ENCODE measurements at places on chromosomes 7 and 10. TPM values are rescaled to one million over a fixed set of nuclear protein-coding genes. Genes with fewer than 3 reads are reported as not detected.

Gene TDRD1
- 0.35 TPM for total RNA-seq

Gene ZNF727
- not detected for total RNA-seq

Gene PDK4
- total RNA-seq, result not detected

Gene ZSCAN25
- total RNA-seq, result 27.7 TPM

Gene HOXA6
- total RNA-seq, result not detected

Gene FAM25C
- not detected for total RNA-seq

- no peaks in the 10 kb centered on the region for H3K27me3 ChIP-seq
- no peaks in the 10 kb centered on the region for H3K4me1 ChIP-seq
- no peak for DNase-seq
- H3K36me3 ChIP-seq, result no peaks in the 10 kb centered on the region
- no peak overlapping the region for H3K27ac ChIP-seq
- H3K4me3 ChIP-seq, result no peak overlapping the region
Measured at GRCh38 chr7:19491821-19492452, 216.9 kb downstream of the POLR1F start.

GRCh38 chr10:62582804-62583208 lies 208.6 kb downstream of the ZNF365 start:
- no peaks in the 10 kb centered on the region for H3K4me1 ChIP-seq
- H3K27ac ChIP-seq, result no peak overlapping the region
- H3K4me3 ChIP-seq, result no peak overlapping the region
- H3K27me3 ChIP-seq, result peaks cover 10% of the 10 kb centered on the region

- peaks cover 14% of the 10 kb centered on the region for H3K4me1 ChIP-seq
- H3K4me3 ChIP-seq, result peak overlapping the region; percentile 52
- H3K27ac ChIP-seq, result no peak overlapping the region
- peaks cover 29% of the 10 kb centered on the region for H3K27me3 ChIP-seq
Measured at GRCh38 chr7:151276666-151277590, 28.4 kb upstream of the SMARCD3 start.

DNA sequence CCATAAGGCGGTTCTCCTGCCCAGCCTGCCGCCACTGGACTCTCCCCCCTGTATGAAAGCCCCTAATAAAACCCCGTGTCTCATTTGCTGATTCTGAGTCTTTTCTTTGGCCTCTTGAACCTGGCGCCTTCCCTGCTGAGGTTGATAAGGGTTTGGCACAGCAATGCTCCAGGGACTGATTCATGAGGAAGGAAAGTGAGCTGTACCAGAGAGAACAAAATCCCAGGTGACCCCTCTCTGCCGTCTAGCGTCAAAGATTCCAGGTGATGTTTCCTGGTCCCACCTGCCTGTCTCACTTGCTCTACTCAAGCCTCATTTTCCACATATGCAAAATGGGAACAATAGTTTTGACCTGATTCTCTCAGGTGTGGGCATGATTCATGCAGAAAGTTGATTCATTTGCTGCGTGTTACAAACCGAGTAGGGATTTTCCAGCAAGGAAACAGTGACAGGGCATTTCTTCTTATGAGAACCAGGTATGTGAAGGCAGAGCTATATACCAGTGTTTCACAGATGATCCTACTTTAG lies 730.6 kb upstream of the IGFBP3 start:
- H3K4me3 ChIP-seq, result no peak overlapping the region
- H3K4me1 ChIP-seq, result no peaks in the 10 kb centered on the region
- H3K36me3 ChIP-seq, result no peaks in the 10 kb centered on the region
- no peaks in the 10 kb centered on the region for H3K27me3 ChIP-seq
- DNase-seq, result no peak
- no peak overlapping the region for H3K27ac ChIP-seq

GRCh38 chr10:19421674-19422073 lies 373.1 kb downstream of the MALRD1 start:
- H3K27me3 ChIP-seq, result no peaks in the 10 kb centered on the region
- H3K27ac ChIP-seq, result no peak overlapping the region
- no peaks in the 10 kb centered on the region for H3K4me1 ChIP-seq
- no peak for DNase-seq
- no peak overlapping the region for H3K4me3 ChIP-seq

GRCh38 chr7:107981466-107981865 lies 21.5 kb downstream of the LAMB1 start:
- no peak overlapping the region for H3K27ac ChIP-seq
- H3K4me3 ChIP-seq, result no peak overlapping the region
- no peak for DNase-seq
- no peaks in the 10 kb centered on the region for H3K36me3 ChIP-seq
- no peaks in the 10 kb centered on the region for H3K4me1 ChIP-seq
- peaks cover 5% of the 10 kb centered on the region for H3K27me3 ChIP-seq

DNA sequence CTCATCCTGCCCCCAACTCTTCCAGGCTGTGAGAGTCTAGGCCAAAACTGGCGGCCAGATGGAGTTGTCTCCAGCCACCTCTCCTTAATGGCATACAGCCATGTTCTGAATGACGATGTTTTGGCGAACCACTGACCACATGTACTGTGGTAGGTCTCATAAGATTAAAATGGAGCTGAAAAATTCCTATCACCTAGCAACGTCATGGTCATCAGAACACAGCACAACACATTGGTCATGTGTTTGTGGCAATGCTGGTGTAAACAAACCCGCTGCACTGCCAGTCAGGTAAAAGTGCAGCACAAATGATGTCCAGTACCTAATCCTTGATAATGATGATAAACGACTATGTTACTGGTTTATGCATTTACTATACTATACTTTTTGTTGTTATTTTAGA lies 290.0 kb upstream of the MKI67 start:
- no peaks in the 10 kb centered on the region for H3K36me3 ChIP-seq
- no peak for DNase-seq
- no peak overlapping the region for H3K4me3 ChIP-seq
- no peak overlapping the region for H3K27ac ChIP-seq
- H3K4me1 ChIP-seq, result no peaks in the 10 kb centered on the region
- H3K27me3 ChIP-seq, result no peaks in the 10 kb centered on the region

GRCh38 chr10:81548160-81548559 lies 326.8 kb upstream of the NRG3 start:
- no peaks in the 10 kb centered on the region for H3K4me1 ChIP-seq
- no peaks in the 10 kb centered on the region for H3K27me3 ChIP-seq
- H3K36me3 ChIP-seq, result no peaks in the 10 kb centered on the region

GRCh38 chr7:37311355-37311754 lies 137.3 kb downstream of the ELMO1 start:
- H3K4me3 ChIP-seq, result no peak overlapping the region
- peaks cover 64% of the 10 kb centered on the region for H3K4me1 ChIP-seq
- H3K27me3 ChIP-seq, result no peaks in the 10 kb centered on the region

DNA sequence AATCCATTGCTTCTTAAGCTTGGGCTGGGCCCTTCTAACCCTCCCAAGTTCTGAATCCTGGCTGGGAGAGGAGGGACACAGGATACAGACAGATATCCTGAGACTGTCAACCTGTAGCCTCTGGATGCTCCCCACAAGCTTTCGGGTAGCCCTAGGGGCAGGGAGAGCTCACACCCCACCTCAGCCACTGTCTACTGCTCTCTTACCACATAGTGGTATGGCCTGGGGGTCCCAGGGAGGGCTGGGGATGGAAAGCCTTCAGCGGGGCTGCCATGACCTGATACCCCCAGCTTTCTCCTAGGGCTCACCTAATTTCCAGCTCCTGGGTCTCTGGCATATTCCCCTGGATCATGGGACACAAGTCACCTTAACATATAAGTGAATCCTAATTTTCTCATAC lies 25.1 kb downstream of the CRHR2 start:
- H3K4me3 ChIP-seq, result no peak overlapping the region
- DNase-seq, result no peak
- H3K27me3 ChIP-seq, result no peaks in the 10 kb centered on the region
- no peak overlapping the region for H3K27ac ChIP-seq
- no peaks in the 10 kb centered on the region for H3K4me1 ChIP-seq

GRCh38 chr10:13414855-13415254 lies 66.8 kb upstream of the SEPHS1 start:
- no peak overlapping the region for H3K4me3 ChIP-seq
- no peaks in the 10 kb centered on the region for H3K4me1 ChIP-seq
- H3K36me3 ChIP-seq, result no peaks in the 10 kb centered on the region
- H3K27me3 ChIP-seq, result peaks cover 7% of the 10 kb centered on the region
- no peak overlapping the region for H3K27ac ChIP-seq

DNA sequence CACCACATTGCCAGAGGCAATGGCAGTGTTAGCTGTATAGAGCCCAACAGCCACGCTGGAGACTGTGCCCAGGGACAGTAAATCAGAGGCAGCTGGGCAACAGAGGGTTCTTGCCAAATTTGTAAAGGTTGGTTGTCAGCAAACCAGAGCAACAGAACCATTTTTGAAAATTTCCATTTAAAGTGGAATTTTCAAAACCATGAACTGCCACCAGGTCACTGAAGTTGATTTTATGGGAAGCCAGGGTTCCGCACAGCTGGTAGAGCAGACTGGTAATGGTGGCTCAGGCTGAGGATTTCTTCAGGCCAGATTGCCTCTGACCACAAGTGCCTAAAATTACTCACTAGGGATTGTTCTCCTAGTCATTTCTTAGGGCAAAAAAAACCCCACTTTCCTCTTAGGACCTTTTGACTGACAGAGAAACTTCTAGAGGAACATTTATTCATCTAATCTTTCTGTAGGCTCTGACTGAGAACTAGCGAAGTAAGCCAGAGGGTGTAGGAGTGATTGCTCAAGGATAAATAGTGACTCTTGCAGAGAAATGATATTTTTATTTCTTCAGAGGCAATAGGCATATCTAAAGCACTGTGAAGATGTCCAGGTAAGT lies 342.4 kb downstream of the BBS9 start:
- H3K4me1 ChIP-seq, result no peaks in the 10 kb centered on the region
- no peak overlapping the region for H3K4me3 ChIP-seq
- H3K27me3 ChIP-seq, result no peaks in the 10 kb centered on the region
- H3K36me3 ChIP-seq, result no peaks in the 10 kb centered on the region
- no peak for DNase-seq
